ENCODE measurements at places on chromosomes 5 and 9.

GRCh38 chr9:114694146-114694545, 12.2 kb upstream of the TEX48 start:
- DNase-seq: no peak

DNA sequence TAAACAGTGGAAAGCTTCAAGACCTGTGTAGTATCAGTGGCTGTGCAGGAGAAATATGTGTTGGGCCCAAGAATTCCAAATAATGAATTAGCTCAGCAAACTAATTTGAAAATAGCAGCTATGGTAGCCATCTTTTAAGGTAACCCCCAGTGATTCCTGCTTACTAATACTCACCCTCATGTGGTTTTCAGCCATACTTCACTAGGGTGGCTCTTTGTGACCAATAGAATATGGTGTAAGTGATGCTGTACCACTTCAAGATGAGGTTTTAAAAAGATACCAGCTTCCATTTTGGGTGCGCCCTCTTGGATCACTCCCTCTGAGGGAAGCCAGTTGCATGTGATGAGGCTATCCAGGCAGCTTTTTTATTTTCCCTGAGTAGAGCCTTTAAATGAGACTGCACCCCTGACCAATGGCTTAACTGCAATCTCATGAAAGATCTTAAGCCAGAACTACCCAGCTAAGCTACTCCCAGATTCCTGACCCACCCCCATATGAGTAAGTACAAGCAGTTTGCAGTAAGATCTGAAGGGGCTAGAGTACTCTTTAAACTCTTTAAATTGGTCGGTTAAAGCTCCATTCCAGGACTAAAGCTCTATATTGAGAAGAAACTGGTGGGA, 58.3 kb downstream of the UHRF2 start:
- DNase-seq: no peak

GRCh38 chr9:14869671-14870070, 40.6 kb downstream of the FREM1 start:
- DNase-seq: no peak

GRCh38 chr5:65204966-65205365, 276.8 kb downstream of the ADAMTS6 start:
- DNase-seq: no peak

GRCh38 chr5:84372066-84372695, 12.5 kb downstream of the EDIL3 start:
- no peak for DNase-seq

DNA sequence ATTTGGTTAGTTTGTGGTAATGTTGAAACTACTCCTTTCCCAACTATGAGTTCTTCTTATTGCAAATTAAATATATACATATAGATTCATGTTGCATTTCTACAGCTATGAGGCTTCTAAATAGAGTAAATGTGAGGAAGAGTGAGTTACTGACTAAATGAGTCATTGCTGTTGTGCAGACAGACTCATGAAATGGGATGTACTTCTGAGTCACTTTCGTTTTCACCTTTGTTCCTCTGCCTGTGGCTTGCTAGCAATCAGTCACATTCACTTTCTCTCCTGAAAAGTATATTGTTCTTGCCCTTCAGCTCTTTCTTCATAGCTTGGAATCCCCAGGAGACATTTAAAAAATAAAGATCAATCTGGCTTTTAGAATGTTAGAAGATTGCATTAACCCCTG, 295.5 kb upstream of the SMC2 start:
- no peak for DNase-seq

- no peak for DNase-seq
These were observed 136.2 kb upstream of the PHYKPL start for GRCh38 chr5:178368716-178369300.

- no peak for DNase-seq
These were observed 244.8 kb downstream of the CSNK1G3 start for GRCh38 chr5:123756816-123757215.

GRCh38 chr5:71841107-71841506, 122.0 kb downstream of the CARTPT start:
- DNase-seq: no peak

- no peak for DNase-seq
These were observed 4.4 kb downstream of the SLC22A4 start for GRCh38 chr5:132298298-132299212.

DNA sequence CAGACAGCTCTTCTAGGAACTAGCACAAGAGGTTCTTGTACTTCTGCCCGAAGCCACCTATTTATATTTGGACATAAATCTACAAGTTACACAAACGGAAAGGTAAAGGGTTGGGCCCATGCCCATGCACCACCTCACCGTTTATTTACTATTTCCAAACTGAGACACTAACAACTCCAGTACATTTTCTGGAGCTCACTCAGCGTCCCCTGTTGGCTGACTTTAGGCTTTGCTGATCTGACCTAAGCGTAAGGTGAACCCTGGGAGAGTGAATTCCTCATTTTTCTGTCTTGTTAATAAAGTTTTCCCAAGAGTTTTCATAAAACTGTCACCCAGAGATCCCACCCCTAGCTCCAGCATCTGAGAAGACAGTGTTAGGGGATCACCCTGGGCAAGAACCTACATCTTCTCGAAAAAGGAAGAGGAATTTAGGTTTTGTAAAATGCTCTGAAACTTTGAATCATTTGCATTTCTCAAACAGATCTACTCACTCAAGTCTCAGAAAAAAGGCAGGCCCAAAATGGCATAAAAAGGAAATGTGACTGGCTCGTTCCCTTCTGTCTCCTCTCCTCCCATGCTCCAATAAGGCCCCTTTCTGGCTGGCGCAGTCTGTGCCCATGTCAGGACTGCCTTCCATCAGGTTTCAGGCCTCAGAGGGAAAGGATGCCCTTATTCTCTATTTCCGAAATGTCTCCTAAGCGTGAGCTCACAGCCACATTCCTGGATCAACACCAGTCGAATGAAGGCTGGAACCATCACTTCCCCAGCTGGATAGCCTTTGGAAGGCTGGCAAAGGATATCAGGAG, 201.3 kb downstream of the FANCC start:
- no peak for DNase-seq

- peak; percentile 23 for DNase-seq
These were observed 45.9 kb upstream of the KCNMB1 start for GRCh38 chr5:170434966-170435605.

GRCh38 chr9:130989891-130990290, 19.1 kb upstream of the LAMC3 start:
- no peak for DNase-seq

GRCh38 chr5:137836298-137836697, 31.4 kb upstream of the MYOT start:
- DNase-seq: no peak

- DNase-seq: no peak
These were observed 37.5 kb downstream of the ANKDD1B start for GRCh38 chr5:75648712-75649111.

DNA sequence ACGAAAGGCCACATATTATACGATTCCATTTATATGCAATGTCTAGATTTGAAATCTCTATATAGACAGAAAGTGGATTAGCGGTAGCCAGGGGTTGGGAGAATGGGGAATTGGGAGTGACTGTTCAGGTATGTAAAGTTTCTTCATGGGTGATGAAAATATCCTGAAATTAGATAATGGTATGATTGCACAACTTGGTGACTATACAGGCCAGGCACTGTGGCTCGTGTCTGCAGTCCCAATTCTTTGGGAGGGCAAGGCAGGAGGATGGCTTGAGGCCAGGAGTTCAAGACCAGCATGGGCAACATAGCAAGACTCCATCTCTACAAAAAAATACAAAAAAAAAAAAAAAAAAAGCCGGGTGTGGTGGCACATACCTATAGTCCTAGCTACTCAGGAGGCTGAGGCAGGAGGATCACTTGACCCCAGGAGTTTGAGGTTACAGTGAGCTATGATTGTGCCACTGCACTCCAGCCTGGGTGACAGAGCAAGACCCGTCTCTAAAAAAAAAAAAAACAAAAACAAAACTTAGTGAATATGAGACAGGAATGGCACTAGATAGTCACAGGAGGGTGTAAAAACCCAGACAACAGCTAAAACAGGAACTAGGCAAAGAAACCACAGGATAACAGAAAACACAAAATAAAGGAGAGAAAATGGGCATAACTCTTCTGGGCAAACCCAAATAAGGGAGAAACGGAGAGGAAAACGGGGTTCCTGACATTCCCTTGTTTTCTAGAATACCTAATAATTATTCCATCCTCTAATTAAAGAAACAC, 72.1 kb upstream of the ZNF618 start:
- no peak for DNase-seq

DNA sequence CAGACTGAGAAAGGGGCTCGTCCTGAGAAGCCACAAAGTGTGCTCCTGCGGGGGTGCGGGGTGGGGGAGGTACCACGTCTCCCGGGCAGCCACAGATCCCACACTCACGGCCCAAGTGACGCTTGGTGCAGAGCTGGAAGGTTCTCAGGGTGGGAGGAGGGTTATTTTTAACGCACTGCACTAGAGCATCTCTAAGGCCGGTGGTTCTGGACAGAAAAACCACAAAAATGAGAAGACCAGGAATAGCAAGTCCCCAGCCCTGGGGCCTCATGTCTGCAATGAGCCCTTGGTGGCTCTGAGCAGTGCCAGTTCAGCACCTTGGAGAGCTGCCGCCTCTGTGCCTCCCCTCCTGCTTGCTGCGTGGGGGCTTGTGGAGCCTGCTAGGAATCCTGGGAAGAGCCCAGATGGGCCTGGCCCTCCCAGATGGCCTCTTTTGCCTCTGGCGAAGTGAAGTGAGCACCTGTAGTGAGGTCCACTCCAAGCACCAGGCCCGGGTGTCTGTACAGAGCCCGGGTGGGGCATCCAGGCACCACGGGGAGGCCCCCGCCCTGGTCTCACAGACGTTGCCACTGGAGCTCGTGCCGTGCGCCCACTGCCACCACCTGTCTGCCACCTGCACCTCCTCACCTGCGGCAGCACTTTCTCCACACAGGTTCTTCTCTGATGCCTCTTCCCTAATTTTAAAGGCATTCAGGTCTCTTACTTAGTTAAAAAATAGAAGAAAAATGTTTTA, 48.9 kb upstream of the CACNA1B start:
- no peak for DNase-seq

DNA sequence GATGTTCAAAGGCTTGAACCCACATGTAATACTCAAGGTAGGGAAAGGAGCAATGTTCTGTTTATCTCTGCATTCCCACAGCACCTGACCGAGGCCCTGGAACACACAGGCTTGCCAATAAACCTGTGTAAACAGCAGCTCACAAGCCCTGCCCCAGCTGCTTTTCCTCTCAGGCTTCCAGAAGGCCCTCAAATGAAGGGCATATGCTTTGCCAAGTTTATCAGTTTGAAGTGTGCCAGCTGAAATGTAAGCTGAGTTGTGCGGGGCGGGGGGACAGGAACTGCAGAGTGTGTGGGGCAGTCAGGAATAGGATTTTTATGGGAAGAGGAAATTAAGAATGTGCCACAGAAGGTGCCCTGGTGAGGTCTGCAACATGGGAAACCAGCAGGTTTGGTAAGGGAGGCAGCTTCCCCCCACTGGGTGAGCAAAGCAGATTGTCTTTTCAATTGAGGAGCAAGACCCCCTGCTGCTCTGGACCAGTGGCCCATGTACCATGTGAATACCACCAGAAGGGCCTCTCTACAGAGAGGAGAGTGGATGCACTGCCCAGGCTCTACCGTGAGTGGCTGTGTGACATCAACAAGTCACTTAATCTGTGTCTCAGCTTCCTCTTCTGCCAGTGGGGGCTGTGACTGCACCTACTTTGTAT, 194.8 kb downstream of the SPOCK1 start:
- no peak for DNase-seq

GRCh38 chr5:14081791-14082190, 61.4 kb upstream of the TRIO start:
- DNase-seq: no peak

DNA sequence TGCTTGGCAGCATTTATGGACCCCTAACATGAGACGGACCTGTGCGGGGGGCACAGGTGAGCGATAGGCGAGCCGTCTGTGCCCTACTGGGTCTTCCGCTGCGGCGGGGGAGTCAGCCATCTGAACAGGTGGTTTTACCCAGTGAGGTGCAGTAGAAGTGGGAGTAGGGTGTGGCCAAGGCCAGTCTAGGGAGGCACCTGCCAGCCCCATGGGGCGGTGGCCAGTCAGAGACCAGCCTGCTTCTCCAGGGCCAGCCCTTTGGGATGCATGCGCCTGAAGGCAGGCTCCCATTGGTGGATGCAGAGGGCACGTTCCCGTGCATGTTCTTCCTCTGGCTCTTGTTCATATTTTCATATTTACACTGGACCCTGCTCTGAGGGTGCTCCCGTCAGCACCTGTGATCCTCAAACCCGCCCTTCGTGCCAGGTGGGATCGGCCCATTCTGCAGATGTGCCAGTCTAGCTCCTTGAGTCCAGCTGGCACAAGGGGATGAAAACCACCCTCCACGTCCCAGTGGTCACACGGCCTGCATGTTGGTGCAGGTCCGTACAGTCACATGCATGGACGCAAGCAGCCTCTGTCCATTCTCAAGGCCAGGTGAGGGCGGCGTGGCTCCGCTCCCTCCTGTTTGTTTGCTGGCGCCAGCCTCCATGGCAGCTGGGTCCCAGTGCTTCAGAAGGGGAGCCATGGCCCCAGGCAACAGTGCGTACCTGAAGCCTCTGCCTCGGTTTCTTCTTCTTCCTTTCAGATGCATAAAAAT, 9.0 kb downstream of the COL5A1 start:
- no peak for DNase-seq

- DNase-seq: no peak
These were observed 32.6 kb downstream of the ADAMTS2 start for GRCh38 chr5:179312557-179313235.

DNA sequence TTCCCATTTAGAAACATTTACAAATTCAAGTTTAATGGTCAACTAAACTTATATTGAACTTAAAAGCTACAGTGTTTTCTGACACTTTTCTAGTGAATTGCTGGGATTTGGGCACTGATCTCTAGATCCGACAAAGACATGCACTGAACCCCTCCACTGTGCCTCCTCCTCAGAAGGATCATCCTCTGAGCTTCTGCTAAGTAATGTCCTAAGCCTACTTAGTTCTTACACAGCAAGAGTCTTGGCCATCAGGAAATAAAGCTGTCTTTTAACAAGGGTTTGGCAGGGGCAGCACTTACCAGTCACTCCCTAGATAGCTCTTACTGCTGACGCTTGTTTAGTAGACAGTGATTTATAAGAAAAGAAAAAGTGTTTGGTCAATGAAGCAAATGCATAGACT, 50.5 kb downstream of the FAM81B start:
- DNase-seq: no peak

GRCh38 chr9:71364186-71364955, 242.9 kb upstream of the TRPM3 start:
- no peak for DNase-seq

DNA sequence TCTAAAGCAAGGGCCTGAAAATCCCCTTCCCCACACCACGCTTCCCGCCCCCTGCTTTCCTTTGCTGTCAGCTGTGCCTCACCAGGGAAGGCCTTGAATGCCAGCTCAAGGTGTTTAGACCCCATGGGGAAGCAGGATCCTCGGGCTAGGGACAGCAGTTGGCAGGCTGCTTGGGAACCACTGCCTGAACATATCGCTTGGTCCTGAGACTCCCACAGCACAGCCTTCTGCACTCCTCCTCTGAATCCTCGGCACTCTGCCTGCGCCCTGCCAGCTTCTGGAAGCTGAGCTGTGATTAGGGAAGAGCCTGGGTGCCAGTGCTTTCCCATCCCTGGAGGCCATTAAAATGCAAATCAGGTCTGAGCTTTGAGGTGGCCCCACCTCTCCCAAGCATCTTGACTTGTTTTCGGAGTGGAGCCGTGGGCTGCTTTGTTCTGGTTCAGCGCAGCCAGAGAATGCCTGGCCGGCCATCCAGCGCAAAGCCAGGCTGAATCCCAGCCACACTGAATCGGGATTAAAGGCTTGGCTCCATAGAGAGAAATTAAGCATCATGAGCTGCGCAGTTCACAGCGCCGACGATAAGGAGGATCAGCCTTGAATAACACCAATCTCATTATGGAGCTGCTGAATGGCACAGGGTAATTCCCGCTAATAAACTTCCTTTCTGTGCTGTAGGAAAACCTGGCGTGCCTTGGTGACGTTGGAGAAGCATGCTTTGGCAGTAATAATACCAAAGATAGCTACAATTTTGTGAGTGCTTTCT, 40.0 kb downstream of the AMBP start:
- no peak for DNase-seq
